Stimulated activated CD4-positive, alpha-beta T cell treated with anti-CD3 and anti-CD28 coated beads, Interleukin-12 subunit alpha, Interleukin-12 subunit beta, amount 100 ng/mL, for 24 hours (primary cell): ENCODE measurements at places on chromosomes 5 and 9.

DNA sequence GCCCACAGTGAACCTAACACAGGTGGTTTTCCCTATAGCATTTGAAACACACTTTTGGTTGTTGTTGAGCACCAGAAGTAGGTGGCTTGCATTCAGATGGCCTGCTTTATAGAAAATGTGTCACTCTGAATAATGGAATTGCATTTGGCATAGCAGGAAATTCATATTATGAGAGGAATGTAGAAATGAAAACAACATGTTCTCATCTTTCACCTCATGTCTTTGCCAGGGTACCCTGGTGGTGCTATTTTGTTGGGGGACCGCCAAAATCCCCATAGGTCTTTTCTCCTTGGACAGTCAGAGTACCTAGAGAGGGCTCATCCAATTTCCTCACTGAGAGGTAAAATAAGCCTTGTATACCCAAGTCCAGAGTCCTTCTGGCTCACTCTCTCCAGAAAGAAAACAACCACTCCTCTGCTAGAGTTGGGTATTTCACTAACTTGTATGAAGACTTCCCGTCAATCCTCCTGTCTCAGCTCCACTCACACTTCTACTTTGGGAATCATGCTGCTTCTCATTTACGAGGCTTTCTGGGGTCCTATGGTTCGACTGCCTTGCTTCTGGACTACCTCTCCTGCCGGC, 67.4 kb downstream of the MRPS27 start:
- no peak for DNase-seq

DNA sequence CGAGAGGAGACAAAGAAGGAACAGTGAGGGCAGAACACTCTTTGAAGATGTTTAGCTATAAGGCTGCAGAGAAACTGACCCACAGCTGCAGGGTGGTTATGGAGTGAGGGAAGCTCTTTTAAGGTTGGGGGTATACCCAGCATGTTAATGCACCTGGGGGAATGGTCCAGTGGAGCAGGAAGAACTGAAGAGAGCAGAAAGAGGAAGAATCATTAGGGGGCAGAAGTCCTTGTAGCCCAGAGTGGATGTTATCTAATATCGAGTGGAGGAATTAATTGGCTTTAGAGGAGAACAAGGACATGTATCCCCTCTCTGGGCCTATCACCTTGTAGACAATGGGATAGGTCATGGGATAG, 7.7 kb downstream of the IL4 start:
- no peak for DNase-seq

GRCh38 chr9:93218671-93219420, 34.9 kb downstream of the WNK2 start:
- no peak for DNase-seq

- no peak for DNase-seq
Observed at GRCh38 chr9:104988539-104988938, 60.6 kb upstream of the ABCA1 start.

DNA sequence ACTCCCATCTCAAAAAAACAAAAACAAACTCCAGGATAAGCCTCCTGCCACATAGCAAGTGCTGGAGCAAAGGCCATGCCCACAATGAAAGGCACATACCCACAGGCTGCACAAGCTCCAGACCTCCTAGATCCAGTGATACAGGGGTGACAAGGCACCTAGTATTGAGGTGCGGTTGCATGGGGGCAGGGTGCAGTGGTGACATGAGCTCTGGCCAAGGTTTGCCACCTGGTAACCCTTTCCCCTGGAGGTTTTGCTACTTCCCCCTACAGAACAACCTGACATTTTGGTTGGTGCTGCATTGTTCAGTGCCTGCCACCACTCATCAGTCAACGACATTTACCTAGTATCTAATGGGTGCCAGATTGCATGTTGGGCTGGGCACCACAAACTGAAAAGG, 14.5 kb downstream of the CDKN2AIPNL start:
- DNase-seq: no peak

GRCh38 chr5:53262348-53262970, 152.9 kb upstream of the MOCS2 start:
- DNase-seq: no peak

- no peak for DNase-seq
Observed at GRCh38 chr9:114499528-114499927, 5.7 kb downstream of the WHRN start.

GRCh38 chr9:115306865-115307264, 188.9 kb upstream of the TNC start:
- no peak for DNase-seq

DNA sequence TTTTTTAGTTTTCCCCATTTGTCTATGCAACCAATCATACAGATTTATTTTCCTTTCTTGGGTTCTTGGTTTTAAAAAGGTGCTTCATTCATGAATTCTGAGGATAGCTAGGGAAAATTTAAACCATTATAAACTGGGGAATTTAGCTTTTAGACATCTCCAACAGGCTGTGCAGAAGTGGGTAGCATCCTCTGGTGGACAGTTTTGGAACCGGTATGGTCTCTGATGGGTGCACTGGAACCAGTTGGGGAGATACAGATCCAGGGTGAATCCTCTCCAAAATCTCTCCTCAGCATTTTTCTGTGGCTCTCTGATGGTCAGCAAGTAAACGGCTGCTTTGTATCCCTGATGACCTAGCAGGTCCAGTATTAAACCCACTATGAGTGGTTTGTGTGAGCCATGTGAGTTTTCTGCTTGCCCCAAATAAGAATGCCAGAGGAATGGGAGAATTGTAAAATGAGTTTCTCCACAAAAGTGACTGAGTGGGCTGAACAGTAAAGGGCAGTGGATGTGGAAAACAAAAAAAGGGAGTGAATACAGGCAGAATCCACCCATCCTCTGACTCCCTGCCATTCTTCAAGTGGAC, 9.1 kb upstream of the DNAJC25 start:
- no peak for DNase-seq
